Kidney epithelial cell (primary cell): ENCODE measurements at places on chromosomes 7 and 10. TPM values are rescaled to one million over a fixed set of nuclear protein-coding genes. Genes with fewer than 3 reads are reported as not detected.

Gene ATOH7
- total RNA-seq, result not detected in 2 replicates

Gene ACBD7
- 1.0 and 1.5 TPM in 2 replicates for total RNA-seq

DNA sequence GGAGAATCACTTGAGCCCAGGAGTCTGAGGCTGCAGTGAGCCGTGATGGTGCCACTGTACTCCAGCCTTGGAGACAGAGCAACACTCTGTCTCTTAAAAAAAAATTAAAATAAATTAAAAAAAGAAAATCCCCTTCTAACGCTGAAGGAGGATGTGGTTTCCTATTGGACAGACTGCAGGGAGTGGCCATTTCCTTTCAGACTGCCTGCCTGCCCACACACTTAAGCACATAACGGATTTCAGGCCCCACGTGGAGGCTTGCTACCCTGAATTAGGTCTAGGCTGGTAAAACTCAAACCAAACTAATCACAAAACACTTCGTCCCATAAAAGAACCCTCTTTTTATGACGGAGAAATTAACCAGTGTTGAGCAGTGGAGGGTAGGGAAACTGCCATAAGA is 34.0 kb downstream of the GATA3 start:
- DNase-seq, result no peak

Gene SCART1
- total RNA-seq, result 0.14 TPM in 1 of 2 replicates, not detected in the other

- DNase-seq, result no peak
Observed at GRCh38 chr10:29322918-29323317, 34.0 kb downstream of the LYZL1 start.

- no peak for DNase-seq
Observed at GRCh38 chr10:131786756-131787605, 113.8 kb upstream of the PPP2R2D start.

DNA sequence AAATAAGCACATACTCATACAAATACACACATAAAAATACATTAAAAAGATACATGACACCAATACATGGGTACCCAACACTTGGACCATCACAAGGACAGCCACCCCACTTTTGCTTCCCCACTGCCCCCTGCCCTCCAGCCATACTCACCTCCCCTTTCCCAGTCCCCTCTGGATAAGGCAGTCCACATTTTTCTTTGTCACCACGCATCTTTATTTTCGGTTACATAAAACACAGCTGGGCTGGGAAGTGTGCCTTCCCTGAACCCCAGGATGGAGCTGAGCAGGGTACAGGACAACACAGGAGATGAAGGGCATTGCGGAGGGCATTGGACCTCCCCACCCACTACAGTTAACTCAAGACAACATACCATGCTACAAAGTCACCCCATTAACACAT is 1.1 kb upstream of the HOXA3 start:
- no peak for DNase-seq

GRCh38 chr7:30436046-30436445 is 42.5 kb downstream of the NOD1 start:
- no peak for DNase-seq

DNA sequence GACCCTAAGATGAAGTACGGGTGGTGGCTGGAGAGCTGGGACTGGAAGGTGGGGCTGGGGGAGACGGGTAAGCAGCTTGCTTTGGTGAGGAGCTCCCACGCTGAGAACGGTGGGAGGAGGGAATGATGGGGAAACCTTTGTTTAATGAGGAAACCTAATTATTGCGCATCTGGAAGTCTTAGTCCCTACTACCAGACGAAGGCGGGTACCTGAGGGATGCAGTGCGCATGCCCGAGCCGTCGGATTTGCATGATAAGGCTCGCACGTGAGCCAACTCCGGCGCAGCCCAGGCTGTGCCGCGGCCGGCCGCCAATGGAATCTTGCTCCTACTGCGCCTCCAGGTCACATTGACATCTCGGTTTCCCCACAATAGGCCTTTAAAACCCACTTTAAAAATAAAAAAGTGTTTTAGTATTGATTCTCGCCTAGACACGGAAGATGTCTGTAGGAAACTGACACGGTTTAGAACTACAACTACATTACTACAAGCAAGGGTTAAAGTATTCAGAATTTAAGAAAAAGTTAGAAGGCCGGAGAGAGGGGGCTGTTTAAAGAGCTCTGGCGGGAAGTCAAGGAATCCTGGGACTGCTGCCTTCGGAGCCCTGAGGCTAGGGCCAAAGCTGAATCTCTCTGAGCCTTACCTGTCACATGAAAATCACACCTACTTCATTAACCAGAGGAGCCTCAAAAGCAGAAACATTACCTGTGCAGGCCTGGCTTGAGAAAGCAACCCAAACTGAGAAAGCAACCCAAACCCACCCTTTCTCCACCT is 12.1 kb upstream of the DLX6 start:
- DNase-seq, result no peak

- no peak for DNase-seq
Observed at GRCh38 chr7:155213385-155213784, 84.3 kb upstream of the INSIG1 start.

GRCh38 chr10:104076743-104077160 is 8.9 kb downstream of the COL17A1 start:
- DNase-seq, result peak; percentile 29

- DNase-seq, result no peak
Observed at GRCh38 chr7:22715969-22716368, 11.0 kb upstream of the IL6 start.

- peak; percentile 85 for DNase-seq
Observed at GRCh38 chr10:10872035-10872673, 145.5 kb upstream of the CELF2 start.
